ENCODE measurements at places on chromosomes 2 and 18.

DNA sequence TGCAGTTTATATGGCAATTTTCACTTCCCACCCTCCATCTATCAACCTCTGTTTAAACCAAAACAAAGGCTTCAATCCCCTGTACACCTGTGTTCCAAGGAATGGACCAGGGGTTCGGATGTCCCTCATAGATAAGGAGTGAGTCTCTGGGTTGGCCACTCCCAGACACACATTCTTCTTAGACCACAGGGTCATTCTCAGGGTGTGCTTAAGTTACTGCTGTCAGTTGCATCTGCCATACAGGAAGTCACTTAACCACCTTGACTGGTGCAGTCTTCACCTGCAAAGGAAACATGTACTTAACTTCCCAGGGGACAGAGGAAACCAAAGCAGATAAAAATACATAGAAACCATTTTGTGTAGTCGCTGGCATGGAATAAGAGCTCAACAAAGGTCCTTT, 151.0 kb upstream of the NDUFV2 start:
- DNase-seq, result peak; percentile 18

- no peak for DNase-seq
These were observed 132.5 kb downstream of the SPHKAP start for GRCh38 chr2:228048838-228049490.

DNA sequence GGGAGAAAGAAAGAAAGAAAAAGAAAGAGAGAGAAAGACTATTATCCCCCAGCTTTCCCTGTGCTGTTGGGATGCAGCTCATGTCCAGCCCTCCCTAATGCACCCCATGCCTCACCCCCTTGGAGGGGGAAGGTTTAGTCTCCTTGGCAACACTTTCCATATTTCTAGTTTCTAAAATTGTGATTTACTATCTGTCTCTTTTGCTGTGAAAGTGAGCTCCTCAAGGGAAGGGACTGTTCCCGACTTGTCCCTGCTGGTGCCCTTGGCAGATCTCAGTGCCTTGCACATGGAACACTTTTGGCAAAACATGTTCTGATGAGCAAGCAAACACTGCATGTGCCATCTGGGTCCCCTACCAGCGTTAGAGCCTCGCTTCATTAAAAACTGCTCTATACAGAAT, 11.7 kb upstream of the NAPG start:
- DNase-seq, result no peak

DNA sequence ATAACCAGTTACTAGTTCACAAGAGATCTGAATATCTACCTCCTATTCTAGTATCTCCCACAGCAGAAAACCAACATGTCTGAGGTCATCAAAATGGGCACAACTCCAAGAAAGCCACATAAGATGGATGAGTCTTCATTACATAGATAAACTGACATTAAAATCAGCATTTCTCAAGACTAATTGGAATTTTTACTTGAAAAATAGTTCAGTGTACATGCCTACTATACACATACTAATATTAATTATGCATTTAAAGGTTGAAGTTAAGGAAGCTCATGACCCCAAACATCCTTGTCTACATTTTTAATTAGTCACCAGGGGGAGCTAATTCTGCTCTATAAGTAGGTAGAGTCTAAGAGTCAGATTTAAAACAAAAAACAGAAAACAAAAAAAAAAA, 41.9 kb downstream of the ZNF521 start:
- DNase-seq, result no peak

- DNase-seq, result no peak
These were observed 174.6 kb upstream of the PID1 start for GRCh38 chr2:229445501-229446211.

DNA sequence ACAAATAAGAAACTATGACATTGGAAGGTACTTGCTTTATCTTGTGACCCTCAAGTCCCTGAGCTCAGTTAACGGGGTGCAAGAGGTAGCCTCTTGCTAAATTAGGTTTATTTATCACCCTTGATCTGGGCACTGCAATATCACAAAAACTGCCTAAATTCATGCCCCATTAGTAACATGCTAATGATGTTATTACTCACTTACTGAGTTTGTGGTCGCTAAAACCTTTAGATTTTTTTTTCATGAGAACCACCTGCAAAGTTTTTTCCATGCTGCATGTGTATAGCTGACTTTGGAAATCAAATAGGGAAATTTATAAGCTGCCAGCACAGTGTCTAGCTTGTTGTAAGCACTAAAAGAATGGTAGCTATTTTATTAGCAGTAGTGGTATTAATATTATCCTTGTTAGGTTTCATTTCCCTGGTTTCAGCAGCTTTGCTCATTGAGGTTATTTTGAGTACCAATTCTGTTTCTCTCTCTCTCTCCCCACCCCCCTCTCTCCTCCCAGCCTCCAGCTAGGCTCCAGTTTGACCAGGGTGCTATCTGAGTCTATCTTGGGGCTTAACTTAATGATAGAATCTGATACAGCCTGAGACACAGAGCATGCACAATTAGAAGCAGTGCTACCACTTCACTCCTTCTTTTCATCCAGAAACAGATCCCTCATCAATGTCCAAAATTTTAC, 88.7 kb upstream of the ATP8B1 start:
- DNase-seq, result no peak

- no peak for DNase-seq
These were observed 91.1 kb downstream of the EML6 start for GRCh38 chr2:54814389-54815147.

GRCh38 chr2:110864176-110864575, 131.8 kb downstream of the ACOXL start:
- DNase-seq, result no peak

DNA sequence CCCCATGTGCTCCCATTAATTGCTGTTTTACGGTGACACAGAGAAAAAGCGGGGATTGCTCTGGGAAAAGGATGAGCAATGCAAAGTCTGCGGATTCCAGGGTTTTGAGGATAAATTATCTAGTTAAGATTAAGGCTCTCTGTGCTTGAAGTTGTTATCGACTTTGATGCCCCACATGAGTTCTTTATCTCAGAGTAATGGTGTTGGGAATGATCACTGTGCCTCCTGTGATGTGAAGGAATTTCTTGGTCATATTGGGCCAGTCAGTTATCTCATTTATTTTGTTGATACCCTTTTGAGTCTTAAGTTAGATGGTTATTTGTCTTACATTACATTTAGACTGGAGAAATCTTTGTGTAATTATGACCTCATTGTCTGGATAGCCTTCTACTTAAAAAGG, 184.6 kb upstream of the MEX3C start:
- no peak for DNase-seq

DNA sequence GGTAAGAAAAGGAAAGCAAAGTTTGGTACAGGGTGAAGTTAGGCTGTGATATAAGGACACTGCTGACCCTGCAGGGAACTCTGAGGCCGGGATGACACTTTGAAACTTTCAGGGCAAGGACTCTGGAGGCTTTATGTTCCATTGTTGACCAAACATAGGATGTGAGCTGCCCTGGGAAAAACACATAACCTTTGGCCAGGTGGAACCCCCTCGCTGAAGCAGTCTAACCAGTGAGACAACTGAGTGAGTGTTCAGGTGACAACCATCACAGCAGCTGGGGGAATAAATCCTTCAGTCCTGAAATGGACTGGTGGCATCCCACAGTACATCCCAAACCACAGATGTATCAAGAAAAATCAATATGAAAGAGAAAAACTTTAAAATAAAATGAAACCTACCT, 280.9 kb upstream of the CDH2 start:
- DNase-seq, result no peak

Data from CD4-positive, alpha-beta T cell treated with Interleukin-1 beta for 1 hour (primary cell).